ENCODE measurements at places on chromosomes 12 and 14.

DNA sequence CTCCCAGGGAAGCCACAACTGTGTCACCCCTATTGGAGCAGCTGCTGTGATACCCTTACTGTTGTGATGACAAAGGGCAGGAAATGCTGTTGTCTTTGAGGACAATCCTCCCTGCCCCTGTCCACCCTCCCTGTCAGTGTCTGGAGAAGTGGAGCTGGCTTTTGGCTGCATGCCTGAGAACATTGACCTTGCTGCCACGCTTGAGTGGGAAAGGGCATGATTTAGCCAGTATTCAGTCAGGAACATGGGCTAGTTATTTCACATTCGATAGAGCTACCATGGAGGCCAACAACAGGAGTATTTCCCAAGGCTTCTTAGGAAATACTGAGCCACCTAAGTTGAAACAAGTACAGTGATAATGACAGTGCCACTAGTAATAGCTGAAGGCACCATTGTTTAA, 59.4 kb downstream of the MYRFL start:
- no peak for DNase-seq

- peak; percentile 75 for DNase-seq
These were observed 23.6 kb downstream of the PYGL start for GRCh38 chr14:50920482-50921230.

- DNase-seq = no peak
These were observed 2.0 kb upstream of the ANKRD9 start for GRCh38 chr14:102511538-102511937.

DNA sequence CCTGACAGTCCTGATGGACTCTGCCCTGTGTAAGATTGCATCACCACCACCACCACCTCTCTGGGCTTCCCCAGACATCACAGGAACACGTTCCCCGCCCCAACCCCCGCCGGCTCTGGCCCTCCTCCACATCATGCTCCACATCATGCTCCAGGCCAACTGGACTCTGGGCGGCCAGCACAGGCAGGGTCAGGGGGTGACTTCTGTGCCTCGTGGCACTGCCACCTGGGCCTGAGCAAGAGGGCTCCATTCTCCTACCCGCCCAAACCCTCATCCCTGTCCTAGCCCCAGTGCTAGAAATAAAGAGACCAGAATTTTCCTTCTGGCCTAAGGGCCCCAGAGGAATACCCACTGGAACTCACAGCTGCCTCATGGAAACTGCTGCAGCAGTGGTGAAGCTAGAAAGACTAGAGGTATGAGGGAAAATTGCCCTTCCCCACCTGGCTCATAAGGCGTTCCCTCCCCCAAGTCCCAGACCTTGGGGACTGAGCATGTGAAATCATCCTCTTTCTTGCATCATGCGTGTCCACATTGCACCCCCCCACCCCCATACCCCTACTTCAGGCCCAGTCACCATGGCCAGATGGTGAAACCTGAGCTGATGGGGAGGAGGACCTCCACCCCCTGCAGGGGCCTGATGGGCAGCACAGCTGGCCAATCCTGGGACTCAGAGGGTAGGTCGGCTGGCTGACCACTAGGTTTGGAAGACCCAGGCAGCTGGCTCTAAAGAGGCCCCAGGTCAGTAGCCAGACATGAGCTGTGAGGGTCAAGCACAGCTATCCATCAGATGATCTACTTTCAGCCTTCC, at the start of gene INHBE:
Gene INHBE (plus strand): TSS at position 742 of the 808 bp plus-strand sequence. CDS start 230 bp downstream, outside the sequence.
- DNase-seq = peak; percentile 18

DNA sequence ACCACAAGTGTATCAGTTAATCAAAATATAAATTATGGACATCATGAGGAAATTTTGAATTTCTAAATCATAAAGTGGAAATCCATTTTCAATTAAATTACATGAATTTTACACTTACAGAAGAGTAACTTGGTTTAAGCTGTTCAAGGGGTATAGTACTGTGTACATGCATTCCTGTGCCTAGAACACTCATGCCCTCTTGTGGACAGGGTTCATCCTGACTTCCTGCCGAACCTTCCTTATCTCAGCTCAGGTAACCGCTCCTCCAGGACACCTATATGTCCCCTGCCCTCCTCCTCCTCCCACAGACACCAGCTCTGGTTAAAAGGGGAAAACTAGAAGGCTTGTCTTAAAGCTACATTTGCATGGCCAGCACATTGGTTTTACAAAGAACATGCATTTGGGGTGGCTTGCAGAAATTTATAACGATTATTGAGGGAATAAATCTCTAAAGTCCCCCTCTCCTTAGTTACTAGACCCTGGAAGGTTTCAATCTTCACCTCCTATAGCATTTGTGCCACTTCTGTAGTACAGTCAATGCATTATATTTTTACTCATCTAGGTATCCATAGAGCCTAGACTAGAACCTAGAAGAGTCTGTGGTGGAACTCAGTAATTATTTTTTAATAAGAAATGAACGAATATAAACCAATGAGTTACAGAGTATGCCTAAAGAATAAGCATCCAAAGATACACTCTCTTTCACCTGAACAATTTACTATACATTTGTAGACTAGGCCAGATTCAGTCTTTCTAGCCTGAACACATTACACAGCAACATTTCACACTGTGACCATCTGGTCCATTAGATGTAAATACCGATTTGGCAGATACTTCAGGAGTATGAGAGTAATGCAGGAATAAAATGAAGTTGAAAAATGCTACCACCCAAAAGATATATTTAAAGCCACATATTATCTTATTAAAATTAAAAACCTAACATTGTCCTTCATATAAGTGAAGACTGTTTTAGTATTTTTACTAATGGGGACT, 345.6 kb downstream of the PAWR start:
- no peak for DNase-seq

DNA sequence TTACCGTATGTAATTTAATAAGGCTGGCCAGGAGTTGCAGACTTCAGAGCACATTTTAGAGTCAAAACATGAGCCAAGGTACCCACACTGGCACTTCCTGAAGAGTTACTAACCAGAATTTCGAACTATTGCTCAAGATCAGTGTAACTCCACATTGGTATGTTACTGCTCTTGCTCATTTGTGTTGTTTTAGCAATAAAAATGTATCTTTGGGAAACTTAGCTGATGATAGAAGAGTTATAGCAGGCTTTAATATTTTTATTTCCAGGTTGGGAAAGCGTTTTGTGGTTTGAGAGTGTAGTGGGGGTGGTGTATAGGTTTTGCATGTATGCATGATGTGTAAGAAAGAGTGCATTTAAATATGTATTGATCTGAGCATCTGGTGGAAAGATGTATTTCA, 96.6 kb downstream of the SCN8A start:
- peak; percentile 54 for DNase-seq

- DNase-seq = peak; percentile 54
These were observed 14.1 kb downstream of the SGPP1 start for GRCh38 chr14:63713764-63714163.

GRCh38 chr12:77606348-77606747, 224.3 kb upstream of the NAV3 start:
- no peak for DNase-seq

- DNase-seq = no peak
These were observed 19.0 kb downstream of the IFNG start for GRCh38 chr12:68140556-68140955.

DNA sequence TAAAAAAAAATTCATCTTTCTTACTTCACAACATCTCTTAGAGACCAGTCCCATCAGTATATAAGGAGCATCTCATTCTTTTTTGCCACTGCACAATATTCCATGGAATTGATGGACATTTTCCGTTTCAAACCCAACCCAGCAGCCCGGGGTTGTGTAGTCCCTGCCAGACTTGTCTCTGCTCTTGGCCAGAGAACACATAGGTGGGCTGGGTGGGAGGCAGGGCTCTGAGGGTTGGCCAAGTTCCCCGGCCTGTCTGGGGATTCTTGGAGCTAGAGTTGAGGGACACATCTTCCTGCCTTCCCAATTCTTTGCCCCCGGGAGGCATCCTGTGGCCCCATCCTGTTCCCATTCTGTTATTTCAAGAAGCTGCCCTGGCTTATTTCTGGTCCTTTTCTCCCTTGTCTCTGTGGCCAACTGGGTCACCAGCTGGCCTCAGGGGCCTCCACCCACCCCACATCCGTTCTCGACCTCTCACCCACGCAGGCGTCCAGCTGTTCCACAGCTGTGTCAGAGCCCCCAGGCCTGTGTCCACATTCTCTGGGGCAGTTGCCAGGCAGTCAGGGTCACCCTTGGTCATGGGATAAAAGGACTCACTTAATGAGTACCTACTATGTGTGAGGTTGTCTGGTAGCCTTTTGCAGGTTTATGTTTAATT, 52.0 kb upstream of the CCDC63 start:
- DNase-seq = no peak

DNA sequence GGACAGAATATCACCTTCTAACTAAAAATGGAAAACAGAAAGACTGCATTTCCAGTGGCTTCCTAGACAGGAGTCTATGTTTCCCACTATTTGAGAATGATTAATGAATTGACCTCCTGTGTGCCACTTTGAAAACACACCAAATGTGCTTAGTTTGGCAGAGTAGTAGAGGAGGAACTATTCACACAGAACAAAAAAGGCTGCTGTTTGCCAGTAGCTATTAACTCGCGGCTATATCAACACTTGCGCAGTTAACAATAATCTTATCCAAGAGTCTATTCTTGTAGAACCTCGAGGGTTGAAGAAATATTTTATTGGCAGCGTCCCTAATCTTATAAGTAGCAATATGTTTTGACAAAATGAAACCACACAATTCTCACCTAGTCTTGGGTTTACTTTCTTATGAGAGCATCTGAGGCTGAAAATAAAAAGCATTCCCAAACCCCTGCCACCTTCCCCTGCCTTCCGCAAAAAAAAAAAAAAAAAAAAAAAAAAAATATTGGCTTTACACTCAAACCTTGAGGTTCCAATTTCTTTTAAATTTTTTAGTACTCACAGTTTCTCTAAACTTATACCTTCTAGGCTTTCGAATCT, 127.3 kb upstream of the FLRT2 start:
- DNase-seq = no peak

GRCh38 chr14:60640859-60641741, 8.2 kb downstream of the SIX1 start:
- no peak for DNase-seq

- no peak for DNase-seq
These were observed 938 bp downstream of the RALGAPA1 start for GRCh38 chr14:35808076-35808637.

DNA sequence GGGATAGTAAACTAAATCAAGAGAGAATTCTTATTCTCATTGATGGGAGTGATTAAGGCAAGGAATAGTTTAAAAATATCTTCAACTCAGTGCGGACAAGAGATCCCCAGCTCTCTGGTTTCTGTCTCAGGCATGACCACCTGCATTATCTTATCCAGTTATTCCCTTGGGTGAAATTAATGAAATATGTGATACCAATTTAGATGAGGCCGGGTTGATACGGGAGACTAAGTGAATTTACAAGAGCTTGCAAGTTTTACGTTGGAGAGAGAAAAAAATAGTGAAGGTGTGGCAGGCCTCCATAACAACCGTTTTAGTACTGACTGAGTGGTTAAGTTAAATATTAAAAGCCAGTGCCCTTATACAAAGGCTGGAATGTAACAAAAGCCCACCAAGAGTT, 61.1 kb upstream of the PLBD1 start:
- no peak for DNase-seq

DNA sequence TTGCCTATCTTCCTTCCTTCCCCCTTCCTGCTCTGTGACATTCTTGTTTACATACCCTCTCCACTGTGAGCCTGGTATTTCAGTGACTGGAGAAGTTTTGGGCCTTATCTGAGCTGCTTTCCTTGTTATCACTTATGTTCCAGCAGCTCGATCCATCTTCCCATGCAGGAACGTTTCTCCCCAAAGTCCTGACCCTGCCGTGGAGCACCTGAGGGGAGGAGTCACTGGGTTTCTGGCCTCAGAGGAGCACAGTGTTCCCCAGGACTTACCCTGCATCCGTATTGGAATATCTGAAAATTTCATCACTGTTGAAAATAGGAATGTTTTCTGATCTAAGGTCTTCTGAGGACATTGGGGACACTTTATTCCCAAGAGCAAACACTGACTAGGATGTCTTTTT, 141.8 kb downstream of the CACNA1C start:
- DNase-seq = no peak

- no peak for DNase-seq
These were observed 14.4 kb downstream of the ISCU start for GRCh38 chr12:108576660-108577234.

- peak; percentile 19 for DNase-seq
These were observed 1.2 kb downstream of the CDK2AP1 start for GRCh38 chr12:123270214-123271000.

DNA sequence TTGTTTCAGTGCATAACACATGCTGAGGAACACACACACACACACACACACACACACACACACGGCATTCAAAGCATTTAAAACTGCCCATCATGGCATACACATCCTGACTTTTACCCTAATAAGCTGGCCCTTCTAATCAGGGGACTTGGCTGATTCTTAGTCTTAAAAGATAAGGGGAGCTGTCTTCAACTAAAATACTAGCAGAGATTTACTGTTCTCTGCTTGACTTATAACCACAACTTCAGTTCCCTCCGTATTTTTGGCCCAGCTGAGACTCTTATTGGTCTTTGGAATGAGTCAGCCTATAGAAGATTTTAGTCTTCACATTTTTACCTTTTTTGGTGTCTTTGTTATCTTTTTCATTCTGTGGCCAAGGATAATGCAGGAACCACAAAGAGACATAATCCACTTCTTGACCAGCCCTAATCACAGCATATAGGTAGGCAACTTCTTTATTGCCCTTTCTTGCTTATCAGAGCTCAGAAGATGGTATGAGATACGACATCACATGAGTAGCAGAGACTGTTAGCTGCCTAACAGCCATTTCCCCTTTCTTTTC, 25.1 kb upstream of the SLC8A3 start:
- DNase-seq = no peak

All from HFFc6 (cell line).